Dermis blood vessel endothelial cell (primary cell): ENCODE measurements at places on chromosomes 5 and 9. TPM values are rescaled to one million over a fixed set of nuclear protein-coding genes. Genes with fewer than 3 reads are reported as not detected.

DNA sequence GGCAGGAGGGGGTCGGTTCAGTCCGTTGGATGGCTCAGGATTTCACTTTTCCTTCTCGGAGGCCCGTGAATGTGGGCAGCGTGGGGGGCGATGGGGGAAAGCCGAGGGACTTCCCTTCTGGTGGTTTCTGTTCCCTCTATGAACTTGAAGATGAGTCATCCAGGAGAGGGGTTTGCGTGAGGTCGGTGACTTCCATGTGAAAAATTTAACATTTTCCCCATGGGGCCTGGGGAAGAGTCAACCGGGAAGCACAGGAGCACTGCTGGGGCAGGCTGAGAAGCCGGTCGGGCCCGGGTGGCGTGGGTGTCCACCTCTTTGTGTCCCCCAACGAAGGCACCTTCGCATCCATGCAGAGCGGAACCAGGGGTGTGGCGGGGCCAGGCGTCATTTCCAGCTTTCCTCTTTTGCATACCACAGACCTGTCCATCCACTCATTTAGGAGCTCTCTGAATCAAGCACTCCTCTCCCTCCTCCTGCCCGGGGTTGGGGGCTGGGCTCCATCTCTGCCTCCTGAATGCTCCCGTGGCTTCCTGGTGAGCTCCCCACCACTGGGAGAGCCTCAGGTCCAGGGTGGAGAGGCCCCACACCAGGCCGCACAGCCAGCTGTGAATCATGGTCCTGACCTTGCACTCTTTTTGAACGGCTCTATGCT, 68.4 kb downstream of the ANKRD33B start:
- no peak for DNase-seq

- peak; percentile 92 for DNase-seq
Observed at GRCh38 chr9:21812415-21812814, 10.0 kb downstream of the MTAP start.

DNA sequence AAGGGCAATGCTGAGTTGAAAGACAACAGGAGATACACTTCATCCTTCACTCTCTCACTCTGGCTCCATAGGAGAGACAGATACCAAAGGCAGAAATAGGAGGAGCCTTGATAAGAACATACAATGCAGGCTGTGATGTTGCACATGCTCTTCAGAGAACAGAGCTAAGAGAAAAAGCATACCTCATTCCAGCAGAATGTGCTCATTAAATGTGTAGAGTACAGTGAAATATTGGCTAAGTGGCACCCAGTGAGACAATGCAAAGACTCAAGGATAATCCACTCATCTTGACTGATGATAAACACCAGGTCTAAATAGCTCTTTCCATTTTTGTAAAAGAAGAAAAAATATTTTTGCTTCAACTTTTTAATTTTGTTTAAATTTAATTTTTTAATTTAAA, 139.7 kb downstream of the OR2K2 start:
- no peak for DNase-seq

The CDHR2 gene
- under 0.01 TPM in 1 of 2 replicates, not detected in the other for total RNA-seq

GRCh38 chr5:138110266-138110963, 26.6 kb downstream of the WNT8A start:
- DNase-seq = no peak

DNA sequence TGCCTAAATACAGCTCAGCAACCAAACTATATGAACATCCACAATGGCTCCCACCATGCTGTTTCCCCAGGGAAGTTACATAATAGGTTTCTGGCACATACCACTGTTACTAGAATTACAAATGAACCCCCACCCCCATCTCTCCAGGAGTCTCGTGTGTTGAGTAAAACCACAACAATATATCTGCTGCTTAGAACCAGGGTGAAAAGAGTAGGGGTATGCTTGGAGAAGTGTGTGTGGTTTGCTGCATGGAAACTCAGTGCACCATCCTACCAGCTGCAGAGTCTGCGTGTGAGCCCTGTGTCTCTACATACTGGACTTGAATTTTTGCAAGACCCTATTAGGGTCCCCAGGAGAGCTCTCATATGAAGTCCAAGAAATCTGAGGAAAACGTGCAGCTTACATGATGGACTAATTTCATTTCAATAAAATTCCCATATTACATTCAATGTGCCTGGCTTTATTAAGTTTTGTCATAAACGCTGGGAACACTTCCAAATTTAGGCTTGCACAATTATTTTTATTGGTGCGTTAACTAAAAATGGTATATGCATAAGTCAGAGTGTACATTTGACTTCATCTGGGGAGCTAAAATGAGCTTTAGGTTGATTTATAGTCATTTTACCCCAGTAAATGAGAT, 104.5 kb upstream of the NFIB start:
- no peak for DNase-seq

GRCh38 chr5:179832039-179832745, 11.5 kb downstream of the SQSTM1 start:
- no peak for DNase-seq

DNA sequence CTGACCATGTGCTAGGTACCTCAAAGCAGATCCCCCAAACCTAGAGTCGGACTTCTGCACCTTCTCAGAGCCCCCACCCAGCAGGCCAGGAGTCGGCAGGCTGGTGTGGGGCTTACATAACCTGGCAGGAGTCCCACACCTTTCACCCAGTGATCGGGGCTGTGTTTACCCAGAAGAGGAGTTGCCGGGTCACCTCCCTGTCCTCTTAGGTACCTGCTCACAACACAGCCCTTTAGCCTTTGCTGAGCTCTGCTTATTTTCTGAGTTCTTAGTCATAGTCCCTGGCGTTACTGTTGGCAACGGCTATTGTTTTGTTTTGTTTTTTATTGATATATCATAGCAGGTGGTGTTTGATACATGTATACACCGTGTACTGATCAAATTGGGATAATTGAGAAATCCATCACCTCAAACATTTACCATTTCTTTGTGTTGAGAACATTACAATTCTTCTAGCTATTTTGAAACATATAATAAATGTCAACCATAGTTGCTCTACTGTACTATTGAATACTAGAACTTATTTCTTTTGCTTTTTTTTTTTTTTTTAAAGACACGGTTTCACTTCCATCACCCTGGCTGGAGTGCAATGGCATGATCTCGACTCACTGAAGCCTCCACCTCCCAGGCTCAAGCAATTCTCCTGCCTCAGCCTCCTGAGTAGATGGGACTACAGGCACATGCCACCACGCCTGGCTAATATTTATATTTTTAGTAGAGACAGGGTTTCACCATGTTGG, 10.4 kb upstream of the EEIG1 start:
- peak; percentile 63 for DNase-seq

The DELE1 gene
- total RNA-seq = 66.4 and 81.7 TPM in 2 replicates

The C9orf153 gene
- 0.14 TPM in 1 of 2 replicates, not detected in the other for total RNA-seq

The CRB2 gene
- not detected in 2 replicates for total RNA-seq

- no peak for DNase-seq
Observed at GRCh38 chr9:14327036-14327435, 13.1 kb upstream of the NFIB start.

The TERT gene
- 0.09 and 0.17 TPM in 2 replicates for total RNA-seq

The ADAMTSL1 gene
- total RNA-seq = 6.0 and 15.8 TPM in 2 replicates

GRCh38 chr5:34494111-34494755, 161.9 kb upstream of the RAI14 start:
- peak; percentile 67 for DNase-seq

The RUFY1 gene
- total RNA-seq = 65.9 and 67.8 TPM in 2 replicates

The TRAPPC13 gene
- total RNA-seq = 29.0 and 29.3 TPM in 2 replicates

The IFNA10 gene
- not detected in 2 replicates for total RNA-seq

DNA sequence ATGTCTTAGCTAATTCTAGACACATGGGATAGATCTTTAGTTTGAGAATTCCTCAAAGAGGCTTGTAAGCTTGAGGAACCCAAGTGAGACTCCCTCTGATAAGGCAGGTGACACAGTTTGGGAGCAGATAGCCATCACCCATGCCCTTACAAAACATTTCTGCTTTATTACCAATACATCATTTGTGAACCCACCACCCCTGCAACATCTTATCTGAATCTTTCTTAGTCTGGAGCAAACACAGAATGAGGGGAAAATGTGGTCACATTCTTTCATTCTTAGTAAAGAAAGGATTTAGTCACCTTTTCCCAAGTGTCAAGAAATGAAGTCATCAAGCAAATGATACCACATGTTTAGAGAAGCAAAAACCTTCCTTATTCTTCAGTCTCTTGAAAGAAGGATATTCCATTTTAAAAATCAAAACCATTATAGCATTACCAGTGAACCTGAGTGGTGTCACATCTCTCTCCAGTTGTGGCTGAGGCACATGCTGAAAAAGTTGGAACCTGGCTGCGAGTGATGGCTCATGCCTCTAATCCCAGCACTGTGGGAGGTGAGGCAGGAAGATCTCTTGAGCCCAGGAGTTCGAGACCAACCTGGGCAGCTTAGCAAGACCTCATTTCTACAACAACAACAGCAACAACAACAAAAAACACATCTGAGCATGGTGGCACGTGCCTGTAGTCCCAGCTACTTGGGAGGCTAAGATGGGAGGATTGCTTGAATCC, 65.9 kb downstream of the PRKACG start:
- no peak for DNase-seq

DNA sequence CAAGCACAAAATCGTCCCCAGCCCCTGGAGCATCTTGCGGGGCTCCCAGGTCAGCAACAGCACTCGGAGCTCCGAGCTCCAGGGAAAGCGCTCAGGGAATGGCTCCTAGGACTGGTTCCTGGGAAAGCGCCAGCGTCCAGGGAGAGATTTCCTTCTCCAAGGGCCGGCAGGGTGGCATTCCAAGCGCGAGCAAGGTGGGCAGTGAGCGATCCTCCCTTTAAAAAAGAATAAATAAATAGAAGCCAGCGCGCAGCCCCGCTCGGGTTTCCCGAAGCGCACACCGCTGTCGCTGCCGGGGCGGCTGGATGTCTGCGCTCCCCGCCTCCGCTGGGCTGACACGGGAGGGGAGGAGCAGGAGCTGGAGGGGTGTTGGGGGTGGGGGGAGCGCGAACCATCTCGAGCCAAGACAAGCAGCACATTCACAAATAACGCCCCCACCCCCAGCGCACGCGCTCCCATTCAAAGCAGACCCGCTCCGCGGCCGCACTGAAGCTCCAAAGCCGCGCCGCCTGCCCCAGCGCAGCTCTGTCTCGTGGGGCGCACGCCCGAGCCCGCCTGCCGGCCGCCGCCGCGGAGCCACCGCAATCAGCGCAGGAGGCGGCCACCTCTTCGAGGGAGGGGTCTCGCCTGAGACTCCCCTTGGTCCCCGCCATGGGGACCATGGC, 327.4 kb downstream of the SH3GL2 start:
- DNase-seq = no peak

The CACNA1B gene
- total RNA-seq = 0.09 and 0.17 TPM in 2 replicates

DNA sequence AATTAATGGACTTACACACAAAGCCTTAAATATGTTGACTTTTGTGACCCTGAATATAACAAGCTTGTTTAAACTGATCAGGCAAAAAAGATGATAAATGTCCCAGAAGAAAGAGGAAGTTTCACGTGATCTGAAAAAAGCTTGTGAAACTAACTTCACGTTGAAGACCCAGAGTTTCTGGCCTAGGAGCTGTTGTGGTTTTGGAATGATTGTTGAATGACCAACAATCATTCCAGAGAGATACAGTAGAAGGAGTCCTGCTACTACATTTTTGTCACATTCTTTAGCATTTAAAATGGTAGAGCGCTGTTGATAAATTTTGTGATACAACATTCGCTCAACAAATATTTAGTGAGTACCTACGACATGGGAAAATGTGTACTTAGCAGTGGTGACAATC, 143.1 kb upstream of the FBN2 start:
- DNase-seq = no peak

GRCh38 chr9:133712221-133713100, 25.7 kb downstream of the SARDH start:
- DNase-seq = no peak

The TMED9 gene
- total RNA-seq = 174 and 176 TPM in 2 replicates

DNA sequence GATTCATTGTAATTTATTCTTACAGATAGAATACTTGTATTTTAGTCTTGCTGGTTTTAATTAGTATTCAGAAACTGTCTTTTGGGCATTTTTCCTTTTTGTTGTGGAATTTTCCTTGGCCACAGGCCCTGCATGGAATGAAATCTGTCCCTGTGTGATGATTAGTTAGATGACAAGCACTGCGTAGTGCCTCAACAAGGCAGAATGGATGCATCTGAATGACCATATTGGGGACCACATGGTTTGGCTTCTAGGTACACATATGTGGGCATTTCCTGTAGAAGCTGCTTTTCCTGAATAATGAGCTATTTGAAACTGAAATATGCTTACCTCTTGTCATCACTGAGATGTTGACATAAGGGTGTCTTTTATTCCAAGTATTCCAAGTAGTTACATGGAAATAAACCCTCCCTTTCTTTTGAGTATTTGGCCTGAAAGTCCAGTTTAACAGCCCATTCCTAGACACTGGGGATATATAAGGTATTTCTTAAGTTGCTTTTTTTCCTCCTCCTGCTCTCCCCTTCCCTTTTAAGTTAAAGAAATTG, 147.3 kb downstream of the YTHDC2 start:
- no peak for DNase-seq

The SPOUT1 gene
- 31.1 and 55.7 TPM in 2 replicates for total RNA-seq

The PCDHA1 gene
- 0.17 TPM in 1 of 2 replicates, not detected in the other for total RNA-seq

DNA sequence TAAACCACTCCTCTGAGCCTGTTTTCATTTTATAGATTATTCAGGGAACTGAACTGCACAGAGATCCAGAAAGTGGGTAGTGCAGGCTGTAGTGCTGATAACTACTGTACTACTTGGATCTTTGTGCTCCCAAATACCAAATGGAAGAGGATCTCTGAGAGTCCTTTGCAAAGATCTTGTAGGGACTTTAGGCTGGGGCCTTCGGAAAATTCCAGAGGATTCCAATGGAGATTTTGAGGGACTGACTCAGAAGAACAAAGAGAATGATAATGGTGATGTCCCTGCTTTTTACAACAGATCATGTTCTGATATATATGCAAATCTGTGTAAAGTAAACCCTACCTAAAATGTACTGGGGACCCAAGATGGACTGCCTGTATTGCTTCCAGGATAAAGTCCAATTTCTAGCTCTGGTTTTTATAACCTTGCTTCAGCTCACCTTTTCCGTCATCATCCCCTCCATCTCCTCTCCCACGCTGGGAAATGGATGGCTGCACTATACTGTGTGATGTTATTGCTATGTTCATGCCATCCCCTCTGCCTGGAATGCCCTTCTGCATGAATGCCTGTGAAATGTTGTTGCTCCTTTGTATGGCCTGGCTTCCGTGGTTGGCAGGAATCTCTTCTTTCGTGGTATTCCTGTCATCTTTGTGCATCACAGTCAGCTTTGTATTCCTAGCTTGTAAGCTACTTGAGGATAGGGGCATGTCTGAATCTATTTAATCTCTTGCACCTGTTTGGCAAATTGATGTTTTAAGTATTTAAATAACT, 9.7 kb upstream of the PSMD5 start:
- DNase-seq = no peak

The PLPPR1 gene
- not detected in 2 replicates for total RNA-seq

- DNase-seq = no peak
Observed at GRCh38 chr5:174799121-174799520, 74.7 kb downstream of the MSX2 start.
